ENCODE measurements at places on chromosomes 13 and 19.

- peaks cover 2% of the 10 kb centered on the region for H3K27me3 ChIP-seq
- H3K27ac ChIP-seq: no peak overlapping the region
- H3K4me1 ChIP-seq: no peaks in the 10 kb centered on the region
- DNase-seq: no peak
- no peaks in the 10 kb centered on the region for H3K36me3 ChIP-seq
These were observed 162.6 kb downstream of the TEX29 start for GRCh38 chr13:111482806-111483620.

GRCh38 chr13:71906448-71906847 is 39.4 kb upstream of the DACH1 start:
- no peak overlapping the region for H3K27ac ChIP-seq
- H3K4me3 ChIP-seq: no peak overlapping the region
- H3K36me3 ChIP-seq: no peaks in the 10 kb centered on the region
- H3K27me3 ChIP-seq: no peaks in the 10 kb centered on the region
- H3K4me1 ChIP-seq: no peaks in the 10 kb centered on the region
- no peak for DNase-seq

GRCh38 chr13:65940720-65941119 is 1289.4 kb downstream of the PCDH9 start:
- H3K27ac ChIP-seq: no peak overlapping the region
- no peak overlapping the region for H3K4me3 ChIP-seq
- H3K27me3 ChIP-seq: no peaks in the 10 kb centered on the region
- DNase-seq: no peak
- H3K36me3 ChIP-seq: no peaks in the 10 kb centered on the region

- H3K27ac ChIP-seq: no peak overlapping the region
- H3K36me3 ChIP-seq: no peaks in the 10 kb centered on the region
- no peak overlapping the region for H3K4me3 ChIP-seq
- no peaks in the 10 kb centered on the region for H3K27me3 ChIP-seq
- no peak for DNase-seq
- H3K4me1 ChIP-seq: peaks cover 6% of the 10 kb centered on the region
These were observed 6.2 kb downstream of the ABCC4 start for GRCh38 chr13:95295026-95295425.

GRCh38 chr19:12731337-12731736 is 3.1 kb downstream of the TRIR start:
- H3K27ac ChIP-seq: no peak overlapping the region
- no peak for DNase-seq
- H3K4me1 ChIP-seq: peaks cover 34% of the 10 kb centered on the region

- H3K4me3 ChIP-seq: no peak overlapping the region
- no peak overlapping the region for H3K27ac ChIP-seq
- no peak for DNase-seq
- H3K27me3 ChIP-seq: peaks cover 27% of the 10 kb centered on the region
These were observed 12.4 kb upstream of the DGKH start for GRCh38 chr13:42035905-42036521.
